ENCODE measurements at places on chromosomes 11 and 22.

- DNase-seq: no peak
Measured at GRCh38 chr22:33920197-33920540, at the start of gene LARGE1. LARGE1 (minus strand) TSS chr22:33920476.

- no peak for DNase-seq
Measured at GRCh38 chr11:102760344-102761035, 19.9 kb downstream of the MMP10 start.

- DNase-seq: no peak
Measured at GRCh38 chr11:63937713-63938478, 906 bp upstream of the NAA40 start.

DNA sequence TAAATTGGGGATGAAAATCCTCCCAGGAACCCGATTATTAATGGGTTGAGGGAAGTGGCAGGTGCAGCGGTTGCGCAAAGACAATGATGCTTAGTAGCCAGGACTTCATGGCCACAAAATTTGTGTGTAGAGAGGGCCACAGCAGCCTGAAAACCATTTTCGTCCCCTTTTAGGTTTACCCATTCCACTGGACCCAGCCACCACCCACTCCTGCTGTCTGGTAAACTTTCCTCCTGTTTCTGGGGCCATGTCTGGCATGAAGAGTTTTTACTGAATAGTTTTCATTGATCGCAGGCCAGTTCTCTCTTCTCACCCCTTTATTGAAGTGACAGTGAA, 69.5 kb upstream of the SYT13 start:
- DNase-seq: no peak

DNA sequence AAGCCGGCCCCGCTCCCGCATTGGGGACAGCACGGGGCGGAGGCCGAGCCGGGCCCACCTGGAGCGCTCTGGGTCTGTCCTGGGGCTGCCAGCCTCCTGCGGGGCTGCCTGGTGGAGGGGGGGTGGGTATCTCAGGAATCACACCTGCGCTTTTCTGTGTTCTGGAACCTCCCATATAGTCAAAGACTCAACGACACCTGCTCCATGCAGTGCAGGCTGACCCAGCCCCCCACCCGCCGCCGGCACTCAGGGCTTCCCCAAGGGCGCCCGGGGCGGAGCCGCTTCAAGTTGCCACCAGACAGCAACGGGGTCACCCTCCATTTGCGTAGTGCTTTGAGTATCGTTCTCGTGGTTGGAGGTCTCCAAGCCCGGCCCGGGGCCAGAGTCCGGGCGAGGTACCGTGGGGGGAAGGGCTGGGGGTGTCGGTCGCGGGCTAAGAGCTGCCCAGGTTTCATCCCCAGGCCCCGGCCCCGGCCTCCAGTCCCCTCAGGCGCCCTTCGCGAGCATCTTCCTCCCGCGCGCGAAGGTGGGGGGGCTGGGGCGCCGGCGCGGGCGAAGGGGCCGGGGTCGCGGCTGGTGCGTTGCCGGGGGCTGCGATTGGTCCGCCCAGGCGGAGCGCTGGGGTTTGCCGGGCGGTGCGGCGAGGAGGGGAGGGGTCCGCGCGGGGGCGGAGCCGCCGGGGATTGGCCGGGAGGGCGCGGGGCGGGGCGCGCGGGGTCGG, 6.6 kb downstream of the TSPAN4 start:
- DNase-seq: no peak

GRCh38 chr11:86589856-86590589, 82.4 kb downstream of the ME3 start:
- no peak for DNase-seq

DNA sequence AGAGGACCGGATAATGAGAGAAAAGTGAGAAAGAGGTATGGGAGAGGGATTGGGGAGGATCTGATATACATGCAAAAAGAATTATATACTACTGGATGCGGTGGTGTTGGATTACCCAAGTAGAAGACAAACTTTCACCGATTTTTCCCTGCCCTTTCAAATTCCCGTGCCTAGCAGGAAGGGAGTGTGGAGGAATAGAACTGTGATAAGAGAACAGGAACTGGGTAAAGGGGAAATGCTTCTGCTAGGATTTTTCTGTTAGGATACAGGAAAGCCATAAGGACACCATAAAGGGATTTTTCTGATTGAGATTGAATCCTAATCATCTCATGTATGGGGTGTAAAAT, 480 bp upstream of the MTMR2 start:
- no peak for DNase-seq

DNA sequence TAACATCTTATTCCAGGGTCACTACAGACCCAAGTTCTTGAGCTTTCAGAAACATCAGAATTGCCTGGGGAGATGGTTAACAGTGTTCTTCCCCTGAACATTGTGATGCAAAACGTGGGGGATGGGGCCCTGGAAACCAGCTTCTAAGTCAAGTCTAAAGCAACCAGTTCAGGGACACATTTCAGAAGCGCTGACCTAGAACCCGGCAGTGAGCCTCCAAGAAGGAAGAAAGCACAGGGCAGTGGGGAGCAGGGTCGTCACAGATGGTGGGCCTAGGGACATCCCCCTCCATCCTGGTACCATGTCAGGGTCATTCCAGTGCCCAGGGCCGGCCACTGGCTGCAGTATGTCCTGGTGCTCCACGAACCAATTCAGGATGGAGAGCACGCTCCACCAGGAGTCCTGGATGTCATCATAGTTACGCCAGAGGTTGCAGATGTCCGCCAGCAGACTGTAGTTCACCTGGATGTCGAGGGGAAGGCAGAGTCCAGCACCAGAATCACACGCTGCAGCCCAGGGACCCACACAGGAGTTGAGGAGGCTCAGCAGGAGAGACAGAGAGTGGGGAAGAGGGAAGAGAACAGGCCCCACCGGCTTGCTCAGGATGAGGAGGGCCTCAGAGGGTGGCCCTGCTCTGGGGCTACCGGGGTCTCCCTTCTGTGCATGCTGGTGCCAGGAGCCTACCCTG, 5.0 kb downstream of the NAGA start:
- no peak for DNase-seq

DNA sequence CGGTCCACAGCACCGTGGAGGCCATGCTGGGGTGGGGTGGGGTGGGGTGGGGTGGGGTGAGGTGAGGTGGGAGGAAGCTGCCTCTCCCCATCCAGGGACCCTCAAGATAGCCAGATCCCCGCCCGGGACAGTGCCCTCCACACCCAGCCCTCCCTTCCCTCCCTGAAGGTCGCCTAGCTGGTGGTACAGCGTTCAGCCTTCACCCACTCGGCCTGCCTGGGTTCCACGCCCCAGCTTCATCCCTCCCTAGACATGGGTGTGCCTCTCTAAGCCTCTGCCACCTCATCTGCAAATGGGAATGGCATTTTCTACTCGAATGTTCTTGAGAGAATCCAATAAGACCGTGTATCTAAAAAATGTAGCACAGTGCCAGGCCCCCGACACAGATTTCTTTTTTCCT, 17.8 kb downstream of the KCTD17 start:
- no peak for DNase-seq

DNA sequence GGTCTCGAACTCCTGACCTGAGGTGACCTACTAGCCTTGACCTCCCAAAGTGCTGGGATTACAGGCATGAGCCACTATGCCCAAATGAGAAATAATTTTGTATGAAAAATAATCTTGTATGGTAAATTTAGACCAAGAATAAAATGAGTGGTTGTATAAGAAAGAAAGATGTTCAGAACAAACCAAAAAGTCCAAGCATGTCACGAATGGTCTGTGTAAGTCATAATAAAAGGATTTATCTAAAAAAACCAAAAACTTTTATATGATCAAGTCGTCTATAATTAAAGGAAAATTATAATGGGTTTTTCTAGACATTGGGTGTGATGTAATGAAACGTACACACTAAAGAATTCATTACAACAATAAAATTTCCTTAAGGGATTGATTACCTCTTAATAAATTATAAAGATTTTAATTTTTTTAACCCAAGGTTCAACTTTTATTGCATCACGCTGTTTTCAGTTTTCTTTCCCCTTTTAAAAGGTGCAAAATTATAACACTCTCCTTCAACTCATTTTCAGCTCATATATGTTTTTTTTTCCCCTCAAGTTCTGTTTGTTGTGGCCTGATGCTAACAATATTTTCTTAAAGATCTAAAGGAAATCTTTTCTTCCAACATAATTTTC, 8.9 kb upstream of the AQP11 start:
- DNase-seq: no peak

DNA sequence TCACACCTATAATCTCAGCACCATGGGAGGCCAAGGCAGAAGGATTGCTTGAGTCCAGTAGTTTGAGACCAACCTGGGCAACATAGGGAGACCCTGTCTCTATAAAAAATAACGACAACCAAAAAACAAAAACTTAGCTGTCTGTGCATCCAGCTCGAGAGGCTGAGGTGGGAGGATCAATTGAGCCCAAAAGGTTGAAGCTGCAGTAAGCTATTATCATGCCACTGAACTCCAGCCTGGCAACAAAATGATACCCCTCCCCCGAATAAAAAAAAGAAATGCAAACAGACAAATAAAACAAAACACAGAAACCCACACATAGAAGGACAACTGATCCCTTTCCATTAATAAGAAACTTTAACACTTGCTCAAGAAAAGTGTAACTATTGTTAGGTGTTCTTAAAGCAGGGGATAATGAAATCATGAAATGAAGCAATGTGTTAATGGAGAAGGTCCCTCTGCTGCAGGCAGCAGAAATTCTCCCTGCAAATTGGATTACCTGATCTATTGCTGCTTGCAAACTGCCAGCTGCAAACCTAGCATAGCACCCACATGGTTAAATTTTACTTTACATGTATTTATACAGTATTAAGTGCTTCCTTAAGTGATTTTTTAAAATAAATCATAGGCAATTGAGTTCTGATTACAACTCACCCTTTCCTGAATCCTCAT, 226.3 kb downstream of the SBF2 start:
- DNase-seq: no peak

GRCh38 chr11:26194881-26195280, 137.0 kb upstream of the ANO3 start:
- DNase-seq: no peak

DNA sequence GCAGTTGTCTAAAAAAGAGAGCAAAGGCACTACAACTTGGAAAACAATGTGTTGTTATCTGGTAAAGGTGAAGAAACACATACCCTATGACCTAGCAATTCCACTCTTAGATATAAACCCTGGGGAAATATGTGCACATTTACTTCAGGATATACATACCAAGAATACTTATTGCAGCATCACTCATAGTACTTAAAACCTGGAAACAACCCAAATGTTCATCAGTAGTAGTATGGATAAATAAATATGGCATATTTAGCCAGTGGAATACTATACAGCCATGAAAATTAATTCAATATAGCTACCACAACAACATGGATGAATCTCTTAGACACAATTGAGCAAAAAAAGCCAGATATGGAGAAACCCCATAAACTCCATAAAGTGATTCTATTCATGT, 26.1 kb upstream of the MICAL2 start:
- no peak for DNase-seq

DNA sequence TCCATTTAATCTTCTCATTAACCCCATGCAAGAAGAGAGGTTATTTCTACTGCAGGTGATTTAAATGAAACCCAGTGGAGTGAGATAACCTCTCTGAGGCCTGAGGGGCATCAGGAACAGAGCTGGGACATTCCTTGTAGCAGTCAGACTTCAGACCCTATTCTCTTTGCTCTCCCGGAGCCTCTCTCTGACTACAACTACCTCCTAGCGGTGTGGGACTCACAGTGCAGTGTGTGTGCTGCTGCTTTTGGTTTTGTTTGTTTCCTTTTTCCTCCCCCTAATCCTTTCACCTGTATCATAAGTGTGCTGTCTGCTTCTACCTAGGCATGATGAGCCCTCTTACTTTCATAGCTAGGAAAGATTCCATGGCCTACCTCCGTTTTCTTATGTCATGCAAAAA, 769.6 kb downstream of the NTM start:
- no peak for DNase-seq

DNA sequence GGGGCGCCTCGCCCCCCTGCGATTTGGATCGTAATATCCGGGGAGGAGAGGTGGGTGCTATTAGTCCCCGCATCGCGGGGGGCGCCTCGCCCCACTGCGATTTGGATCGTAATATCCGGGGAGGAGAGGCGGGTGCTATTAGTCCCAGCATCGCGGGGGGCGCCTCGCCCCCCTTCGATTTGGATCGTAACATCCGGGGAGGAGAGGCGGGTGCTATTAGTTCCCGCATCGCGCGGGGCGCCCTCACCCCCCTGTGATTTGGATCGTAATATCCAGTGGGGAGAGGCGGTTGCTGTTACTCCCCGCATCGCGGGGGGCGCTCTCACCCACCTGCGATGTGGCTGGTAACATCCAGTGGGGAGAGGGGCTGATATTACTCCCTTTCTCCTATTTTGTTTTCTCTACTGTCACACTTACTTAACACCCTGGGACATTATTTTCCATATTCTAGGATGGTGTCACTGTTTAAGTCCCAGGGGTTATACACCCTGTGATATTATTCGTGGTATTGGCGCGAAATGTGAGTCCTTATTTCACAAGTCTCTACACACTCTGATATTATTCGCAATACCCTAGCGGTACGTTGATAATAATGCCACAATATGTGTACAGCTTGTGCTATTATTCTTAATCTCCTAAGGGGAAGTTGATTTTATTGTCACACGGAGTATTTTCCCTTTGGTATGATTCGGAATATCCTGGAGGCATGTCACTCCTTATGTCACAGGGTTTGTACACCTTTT, 57.8 kb upstream of the ALDH3B2 start:
- DNase-seq: no peak

DNA sequence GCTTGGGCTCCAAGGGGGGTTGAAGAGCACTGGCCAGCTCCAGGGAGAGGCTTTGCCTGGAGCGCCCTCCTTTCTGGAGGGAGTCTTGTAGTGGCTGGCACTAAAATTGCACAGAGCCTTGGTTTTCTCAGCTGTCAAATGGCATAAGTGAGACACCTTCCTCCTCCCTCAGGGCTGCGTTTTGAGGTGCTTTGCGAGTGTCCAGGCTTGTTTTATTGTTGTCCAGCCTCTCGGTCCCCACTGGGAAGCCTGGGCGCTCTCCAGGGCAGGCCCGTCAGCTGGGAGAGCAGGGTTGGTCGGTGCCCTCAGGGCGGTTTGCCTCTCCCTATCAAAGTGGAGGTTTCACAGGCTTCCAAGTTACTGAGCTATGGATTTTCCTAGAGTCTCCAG, 149.3 kb upstream of the B3GAT1 start:
- no peak for DNase-seq

GRCh38 chr11:9808943-9809342, 145.1 kb downstream of the SWAP70 start:
- no peak for DNase-seq

- DNase-seq: no peak
Measured at GRCh38 chr11:131465746-131466145, 95.3 kb downstream of the NTM start.

DNA sequence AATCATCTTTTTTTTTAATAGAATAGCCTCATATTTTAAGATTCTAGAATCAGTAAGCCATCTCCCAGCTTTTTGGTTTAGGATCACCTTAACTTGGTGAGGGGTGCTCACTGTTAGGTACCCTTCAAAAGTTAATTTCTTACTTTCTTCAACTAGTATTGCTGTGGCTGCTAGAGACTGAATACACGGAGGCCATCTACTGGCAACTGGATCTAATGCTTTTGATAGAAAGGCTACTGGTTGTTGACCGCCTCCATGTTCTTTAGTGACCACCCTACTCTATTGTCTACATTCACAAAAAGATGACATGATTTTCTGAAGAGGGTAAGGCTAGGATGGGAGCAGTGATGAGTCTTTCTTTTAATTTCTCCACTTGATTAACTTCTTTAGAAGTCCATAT, 16.7 kb upstream of the ALDH3B2 start:
- DNase-seq: no peak

All from activated CD4-positive, CD25-positive, alpha-beta regulatory T cell treated with anti-CD3 and anti-CD28 coated beads, Interleukin-2, amount 50 U/mL, for 72 hours (primary cell).